Inflammatory macrophage (primary cell): ENCODE measurements at places on chromosomes 3 and 15.

DNA sequence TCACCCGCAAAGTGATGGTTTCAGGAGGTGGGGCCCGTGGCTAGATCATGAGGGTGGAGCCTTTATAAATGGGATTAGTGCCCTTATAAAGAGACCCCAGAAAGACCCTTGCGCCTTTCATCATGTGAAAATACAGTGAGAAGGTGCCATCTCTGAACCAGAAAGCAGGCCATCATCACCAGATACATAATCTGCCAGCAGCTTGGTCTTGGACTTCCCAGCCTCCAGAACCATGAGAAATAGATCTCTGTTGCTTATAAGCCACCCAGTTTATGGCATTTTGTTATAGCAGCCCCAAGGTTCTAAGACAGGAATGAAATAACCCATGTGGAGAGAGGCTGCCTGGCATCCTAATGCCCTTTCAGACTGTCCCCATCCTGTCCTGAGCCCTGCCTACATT is 127.8 kb upstream of the SMAD3 start:
- DNase-seq = no peak

DNA sequence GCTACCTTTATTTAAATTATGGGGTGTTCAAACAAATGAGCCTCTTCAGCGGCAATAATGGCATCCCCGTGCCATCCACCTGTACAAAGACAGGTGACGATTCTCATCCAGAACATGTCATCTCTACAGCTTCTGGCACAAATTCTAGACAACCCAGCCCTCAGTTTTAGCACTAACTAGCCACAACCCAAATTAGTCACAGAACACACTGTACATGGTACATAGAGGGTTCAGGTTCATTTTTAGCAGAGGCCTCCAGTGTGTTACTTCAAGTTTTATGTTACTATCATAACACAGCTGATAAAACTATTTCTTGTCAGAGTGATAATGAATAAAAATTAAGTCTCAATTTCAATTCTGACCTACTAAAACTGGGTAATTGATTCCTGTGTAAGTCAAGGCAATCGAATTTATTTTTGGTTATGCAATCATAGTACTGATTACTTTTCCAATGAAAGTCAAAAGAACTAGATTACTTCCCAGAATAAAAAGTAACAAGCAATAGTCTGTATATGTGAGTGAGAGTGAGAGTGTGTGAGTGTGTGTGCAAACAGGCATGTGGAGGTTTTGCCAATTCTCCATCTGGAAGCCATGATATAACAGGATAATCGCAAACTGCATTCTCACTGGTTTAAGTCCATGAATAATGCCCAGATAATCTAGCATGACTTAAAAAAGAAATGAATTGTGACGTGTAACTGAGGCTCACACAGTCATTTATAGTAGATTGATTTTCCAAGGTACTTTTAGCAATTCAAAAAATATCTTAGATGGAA is 37.4 kb downstream of the SHQ1 start:
- no peak for DNase-seq

GRCh38 chr3:55724821-55725220 is 237.7 kb upstream of the WNT5A start:
- no peak for DNase-seq

GRCh38 chr3:151228666-151229040 is 25.6 kb upstream of the GPR171 start:
- DNase-seq = no peak

DNA sequence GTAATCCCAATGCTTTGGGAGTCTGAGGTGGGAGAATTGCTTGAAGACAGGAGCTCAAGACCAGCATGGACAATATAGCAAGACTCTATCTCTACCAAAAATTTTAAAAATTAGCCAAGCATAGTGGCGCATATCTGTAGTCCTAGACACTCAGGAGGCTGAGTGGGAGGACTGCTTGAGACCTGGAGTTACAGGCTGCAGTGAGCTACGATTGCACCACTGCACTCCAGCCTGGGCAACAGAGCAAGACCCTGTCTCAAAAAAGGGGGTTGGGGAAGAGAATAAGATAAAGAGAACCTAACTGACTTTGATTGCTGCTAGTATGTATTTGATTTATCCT is 755 bp downstream of the CD200R1 start:
- no peak for DNase-seq

DNA sequence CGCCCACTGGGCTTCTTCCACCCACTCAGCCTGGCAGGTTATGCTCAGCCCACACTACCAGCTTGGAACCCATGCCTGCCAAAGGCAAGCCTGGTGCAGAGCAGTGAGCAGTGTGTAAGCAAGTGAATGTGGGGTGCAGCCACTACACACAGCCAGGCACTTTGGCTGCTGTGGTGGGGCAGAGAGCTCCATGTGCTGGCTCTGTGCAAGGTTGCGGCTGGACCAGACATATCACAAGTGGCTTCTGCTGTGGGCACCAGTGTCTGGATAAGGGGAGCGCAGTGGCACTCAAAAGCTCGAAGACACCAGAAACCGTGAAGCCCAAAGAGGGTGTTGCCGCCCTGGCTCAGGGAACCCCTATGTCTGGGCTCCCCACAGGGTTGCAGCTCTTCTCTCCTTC is 563.7 kb downstream of the SI start:
- DNase-seq = no peak

DNA sequence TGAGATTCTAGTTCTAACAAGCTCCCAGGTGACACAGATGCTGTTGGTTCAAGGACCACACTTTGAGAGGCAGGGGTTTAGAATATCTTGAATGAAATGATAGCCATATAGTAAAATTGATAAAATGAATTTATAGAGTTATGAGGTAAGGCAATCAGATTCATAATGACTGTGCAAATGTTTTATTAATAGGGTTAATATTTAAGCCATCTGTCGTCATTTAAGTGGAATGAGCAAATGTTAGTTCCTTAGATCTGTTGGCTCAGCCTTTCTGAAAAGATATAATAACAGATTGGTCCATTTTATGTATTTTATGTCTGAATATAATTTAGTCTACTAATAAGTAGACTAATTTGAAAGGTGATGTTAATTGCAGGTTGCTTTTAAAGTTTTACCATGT is 12.9 kb downstream of the REC114 start:
- DNase-seq = no peak

GRCh38 chr15:58026552-58026951 is 39.0 kb downstream of the ALDH1A2 start:
- DNase-seq = no peak

DNA sequence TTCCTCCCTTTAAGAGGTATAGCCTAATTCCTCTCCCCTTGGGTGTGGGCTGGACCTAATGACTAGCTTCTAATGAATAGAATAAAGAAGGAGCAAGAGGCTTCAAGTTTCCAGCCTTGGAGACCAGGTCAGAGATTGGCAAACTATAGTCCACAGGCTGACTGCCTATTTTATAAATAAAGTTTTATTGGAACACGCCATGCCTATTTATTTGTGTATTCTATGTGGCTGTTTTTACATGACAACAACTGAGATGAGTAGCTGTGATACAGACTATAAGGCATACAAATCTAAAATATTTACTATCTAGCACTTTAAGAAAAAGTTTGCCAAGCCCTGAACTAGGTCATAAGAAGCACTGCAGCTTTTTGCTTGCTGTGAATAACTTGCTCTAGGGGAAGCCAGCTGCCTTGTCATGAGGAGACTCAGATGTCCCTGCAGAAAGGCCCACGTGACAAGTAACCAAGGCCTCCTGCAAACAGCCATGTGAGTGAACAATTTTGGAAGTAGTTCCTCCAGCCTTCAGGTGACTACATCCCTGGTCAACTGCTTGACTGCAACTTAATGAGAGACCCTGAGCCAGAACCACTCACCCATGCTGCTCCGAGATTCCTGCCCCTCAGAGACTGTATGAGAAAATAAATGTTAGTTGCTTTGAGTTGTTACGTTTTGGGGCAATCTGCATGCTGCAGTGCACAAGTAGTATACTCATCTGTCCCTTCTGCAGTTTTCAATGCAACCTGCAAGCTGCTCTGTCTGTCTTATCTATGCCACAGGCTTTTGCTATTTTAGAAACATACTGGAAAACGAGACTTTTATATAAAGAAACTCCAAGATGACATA is 21.1 kb upstream of the MAP3K13 start:
- peak; percentile 31 for DNase-seq

DNA sequence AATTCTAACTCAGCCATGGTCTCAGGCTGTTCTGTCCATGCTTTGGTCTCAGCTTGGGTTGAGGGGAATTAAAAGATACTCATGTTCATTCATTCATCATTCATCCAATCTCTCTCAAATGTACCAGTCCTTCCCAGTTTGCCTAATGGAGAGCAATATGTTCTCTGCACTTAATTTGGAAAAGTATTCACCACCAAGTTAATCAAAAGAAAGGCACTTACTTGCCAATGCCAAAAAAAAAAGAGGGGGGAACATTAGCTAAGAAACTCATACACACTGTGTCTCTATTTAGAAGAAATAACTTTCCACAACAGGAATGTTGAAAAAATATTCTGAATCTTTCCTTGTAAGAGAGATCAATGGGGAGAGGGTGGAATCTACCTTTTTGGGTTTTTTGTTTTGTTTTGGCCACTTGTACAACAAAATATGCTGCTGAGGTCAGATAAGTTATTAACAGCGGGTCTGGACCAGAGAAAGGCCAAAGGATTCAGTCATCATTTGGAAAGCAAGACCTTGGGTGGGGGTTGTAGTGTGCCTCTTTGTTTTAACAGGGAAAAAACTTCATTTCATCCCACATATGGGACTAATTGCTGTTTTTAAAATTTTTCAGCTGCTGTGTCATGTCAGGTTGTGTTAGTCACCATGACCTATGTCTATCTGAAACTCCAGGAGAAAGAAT is 152.3 kb downstream of the FBN1 start:
- no peak for DNase-seq

GRCh38 chr3:49081429-49081828 is 12.4 kb downstream of the QRICH1 start:
- no peak for DNase-seq

- no peak for DNase-seq
Measured at GRCh38 chr3:8128686-8129085, 372.9 kb upstream of the LMCD1 start.

GRCh38 chr3:132317229-132317948 is at the start of gene ACP3:
TSS of gene ACP3 (plus strand) at chr3:132317407. CDS start at chr3:132317457, 50 bp downstream.
- peak; percentile 94 for DNase-seq

DNA sequence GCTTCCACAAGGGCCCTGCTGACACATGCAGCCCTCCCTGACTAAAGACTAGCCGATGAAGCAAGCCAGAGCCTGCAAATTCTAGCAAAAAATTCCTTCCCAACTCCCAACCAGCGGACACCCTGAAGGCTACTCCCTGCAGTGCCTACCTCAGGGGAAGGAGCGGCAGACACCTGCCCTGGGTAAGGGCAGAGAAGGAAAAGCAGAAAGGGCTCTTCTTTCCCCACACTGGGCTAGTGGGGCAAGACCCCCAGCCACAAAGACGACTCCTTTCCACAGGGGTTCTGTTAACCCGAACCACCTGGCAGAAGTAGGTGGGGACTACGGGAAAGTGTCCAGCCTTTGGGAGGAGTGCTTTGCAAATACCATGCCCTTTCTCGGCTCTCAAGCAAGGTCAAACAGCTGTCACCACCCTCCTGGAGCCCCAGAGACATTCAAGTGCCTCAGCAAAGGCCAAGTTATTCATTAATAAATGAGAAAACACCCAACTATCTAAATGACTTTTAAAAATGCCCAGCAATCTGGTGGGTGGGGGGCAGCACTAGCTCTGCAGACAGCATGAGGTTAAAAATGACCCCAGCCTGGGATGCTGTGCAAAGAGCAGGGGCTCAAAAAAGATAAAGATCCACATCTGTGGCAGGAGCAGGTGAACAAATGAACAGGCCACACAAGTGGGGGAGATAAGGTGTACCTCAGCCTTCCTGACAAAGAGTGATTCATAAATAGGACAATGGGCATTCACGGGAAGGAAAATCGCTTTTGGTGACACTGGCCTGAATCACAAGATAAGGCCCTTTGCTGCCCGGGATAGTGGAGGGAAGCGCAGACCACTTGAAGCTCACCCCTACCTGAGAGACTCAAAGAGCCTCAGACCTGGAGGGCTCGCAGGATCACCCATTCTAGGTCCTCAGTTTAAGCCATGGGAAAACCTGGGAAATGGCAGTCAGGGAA is 33.0 kb downstream of the CCDC12 start:
- DNase-seq = no peak

DNA sequence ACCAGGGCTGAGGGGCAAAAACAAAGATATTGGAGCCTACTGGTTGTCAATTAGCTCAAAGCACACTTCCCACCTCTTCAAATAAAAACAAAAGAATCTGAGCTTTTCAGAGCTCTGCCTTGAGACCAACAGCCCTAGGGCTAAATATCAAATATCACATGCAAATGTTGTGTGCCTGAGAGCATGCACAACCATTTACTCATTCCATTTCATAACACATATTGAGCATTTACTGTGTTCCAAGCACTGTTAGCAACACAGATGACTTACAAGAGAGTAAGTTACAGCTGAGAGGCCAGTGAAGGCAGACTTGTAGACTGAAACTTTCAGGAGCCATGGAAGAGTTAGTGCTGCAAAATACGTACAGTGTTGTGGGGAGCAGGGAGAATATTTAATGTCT is 222.4 kb downstream of the CPNE4 start:
- no peak for DNase-seq

DNA sequence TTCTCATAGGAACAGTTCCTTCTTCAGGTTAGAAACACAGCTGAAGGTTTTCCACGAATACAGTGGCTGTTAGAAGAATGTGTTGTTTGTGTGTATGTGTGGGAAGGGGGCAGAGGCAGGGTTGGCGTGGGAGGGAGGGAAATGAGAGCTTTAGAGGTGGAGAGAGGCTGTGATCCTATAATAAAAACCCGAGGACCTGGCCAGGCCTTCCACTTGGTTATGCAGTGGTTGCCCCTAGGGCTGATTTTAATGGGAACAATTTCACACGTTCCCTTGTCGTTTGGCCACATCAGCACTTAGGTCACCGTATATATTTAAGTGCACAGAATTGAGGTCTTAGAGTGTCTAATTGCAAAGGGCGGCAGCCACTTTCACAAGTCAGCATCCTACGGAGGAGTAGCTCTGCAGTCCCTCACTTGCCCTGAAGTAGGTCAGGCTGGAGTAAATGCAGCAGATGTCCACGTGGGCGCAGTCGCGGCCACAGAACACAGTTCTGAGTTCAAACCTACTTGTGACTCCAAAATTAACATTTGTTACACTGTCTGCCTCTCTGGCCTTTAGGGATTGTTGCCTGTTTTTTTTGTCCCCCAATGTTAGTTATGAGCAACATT is 85.6 kb downstream of the PDCD6IP start:
- DNase-seq = peak; percentile 7

- DNase-seq = no peak
Measured at GRCh38 chr15:73887481-73887880, 14.1 kb downstream of the TBC1D21 start.

GRCh38 chr3:158642474-158643210 is 1.7 kb upstream of the GFM1 start:
- no peak for DNase-seq
